ENCODE measurements at places on chromosomes 11 and 22.

DNA sequence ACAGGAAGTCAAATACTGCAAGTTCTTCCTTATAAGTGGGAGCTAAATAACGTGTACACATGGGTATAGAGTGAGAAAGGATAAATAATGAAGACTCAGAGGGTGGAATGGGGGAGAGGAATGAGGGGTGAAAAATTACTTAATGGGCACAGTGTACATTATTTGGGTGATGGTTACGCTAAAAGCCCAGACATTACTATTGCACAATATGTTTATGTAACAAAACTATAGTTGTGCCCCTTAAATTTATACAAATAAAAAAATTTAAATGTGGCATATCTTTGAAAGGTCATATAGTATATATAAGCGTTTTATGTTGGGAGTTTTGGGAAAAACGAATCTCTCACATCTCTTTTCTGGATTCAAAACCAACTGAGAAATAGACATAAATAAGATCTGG, 96.1 kb downstream of the KIF18A start:
- no peak for DNase-seq

DNA sequence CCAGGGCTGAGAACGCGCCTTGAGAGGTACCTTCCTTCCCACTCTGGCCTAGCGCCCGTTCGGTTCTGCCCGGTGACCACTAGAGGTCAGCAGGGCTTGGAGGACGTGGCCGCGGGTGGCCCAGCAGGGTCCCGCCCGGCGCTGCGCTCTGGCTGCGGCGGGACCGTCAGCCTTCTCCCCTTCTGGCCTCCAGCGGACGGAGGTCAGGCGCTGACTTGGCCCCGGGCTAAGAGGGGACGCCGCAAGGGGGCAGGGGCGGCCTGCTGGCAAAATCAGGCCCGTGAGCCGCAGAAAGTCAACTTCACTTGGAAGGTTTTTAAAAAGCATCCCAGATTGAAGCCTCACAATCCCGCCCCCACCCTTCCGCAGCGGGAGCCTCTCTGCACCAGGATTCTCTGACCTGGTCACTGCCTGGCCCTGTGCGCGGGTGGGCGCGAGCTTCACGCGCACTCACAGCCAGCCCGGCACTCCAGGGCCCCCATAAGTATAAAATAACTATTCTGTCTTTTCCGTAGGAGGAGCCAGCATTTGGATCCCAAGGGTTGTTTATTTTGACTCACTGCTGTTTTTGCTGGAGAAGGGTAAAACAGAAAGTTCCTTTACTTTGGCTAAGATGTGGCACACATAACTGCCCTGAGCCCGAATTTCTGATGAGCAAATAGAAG, 23.2 kb upstream of the ZBTB16 start:
- peak; percentile 74 for DNase-seq

- DNase-seq: no peak
Measured at GRCh38 chr11:79011357-79011756, 429.5 kb downstream of the TENM4 start.

DNA sequence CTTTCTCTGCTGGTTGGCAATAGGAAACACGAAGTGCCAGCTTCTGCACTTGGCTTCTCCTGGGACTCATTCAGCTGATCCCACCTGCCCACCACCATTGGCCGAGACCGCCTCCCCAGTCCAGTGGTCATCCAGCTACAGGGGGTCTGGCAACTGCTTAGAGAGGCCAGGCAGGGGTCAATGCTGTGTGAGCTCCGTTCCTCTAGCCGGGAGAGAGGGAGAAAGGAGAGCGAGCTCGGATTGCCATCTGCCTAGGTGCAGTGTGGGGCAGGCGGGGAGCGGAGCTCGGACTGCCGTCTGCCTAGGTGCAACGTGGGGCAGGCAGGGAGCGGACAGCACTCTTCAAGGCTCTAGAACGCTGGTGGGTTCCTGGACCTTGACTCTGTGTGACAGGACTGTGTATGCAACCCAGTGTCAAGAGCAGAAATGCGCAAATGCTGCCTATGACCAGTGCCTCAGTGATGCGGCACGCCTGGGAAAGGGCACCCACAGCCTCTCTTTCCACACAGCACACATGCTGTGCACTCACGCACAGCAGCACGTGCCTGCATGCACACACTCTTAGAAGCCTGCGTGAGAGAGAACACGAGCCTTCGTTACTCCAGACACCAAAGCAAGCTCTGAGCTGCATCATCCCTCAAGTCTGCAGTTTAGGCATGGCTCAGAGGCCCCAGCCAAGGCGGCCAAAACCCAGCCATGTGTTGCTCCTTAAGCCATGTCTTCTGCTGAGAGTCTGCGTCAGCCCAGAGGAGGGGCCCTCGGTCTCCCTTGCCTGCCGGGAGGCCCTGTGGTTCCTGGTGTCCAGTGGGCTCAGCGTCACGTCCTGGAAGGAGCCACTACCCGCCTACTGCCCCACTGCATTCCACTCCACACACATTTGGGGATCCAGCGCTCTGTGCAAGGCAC, 26.8 kb upstream of the JAM3 start:
- no peak for DNase-seq

DNA sequence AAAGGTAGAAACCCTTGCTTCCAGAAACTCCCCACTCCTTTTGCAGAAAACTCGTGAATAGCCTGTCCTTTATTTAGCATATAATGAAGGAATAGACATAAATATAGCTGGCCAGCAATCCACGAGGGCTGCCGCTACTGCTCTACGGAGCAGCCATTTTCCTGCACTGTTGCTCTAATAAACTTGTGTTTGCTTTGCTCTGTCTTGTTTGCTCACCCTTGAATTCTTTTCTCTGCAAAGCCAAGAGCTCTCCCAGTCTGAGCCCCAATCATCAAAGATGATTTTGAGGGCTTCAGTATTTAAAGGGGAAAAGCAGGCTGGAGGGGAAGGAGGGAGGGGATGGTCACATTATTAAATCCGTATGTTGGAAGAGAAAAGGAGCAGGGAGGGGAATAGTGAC, 16.6 kb upstream of the CHKA start:
- DNase-seq: no peak

- DNase-seq: no peak
Measured at GRCh38 chr11:72391638-72392423, 42.5 kb downstream of the CLPB start.

DNA sequence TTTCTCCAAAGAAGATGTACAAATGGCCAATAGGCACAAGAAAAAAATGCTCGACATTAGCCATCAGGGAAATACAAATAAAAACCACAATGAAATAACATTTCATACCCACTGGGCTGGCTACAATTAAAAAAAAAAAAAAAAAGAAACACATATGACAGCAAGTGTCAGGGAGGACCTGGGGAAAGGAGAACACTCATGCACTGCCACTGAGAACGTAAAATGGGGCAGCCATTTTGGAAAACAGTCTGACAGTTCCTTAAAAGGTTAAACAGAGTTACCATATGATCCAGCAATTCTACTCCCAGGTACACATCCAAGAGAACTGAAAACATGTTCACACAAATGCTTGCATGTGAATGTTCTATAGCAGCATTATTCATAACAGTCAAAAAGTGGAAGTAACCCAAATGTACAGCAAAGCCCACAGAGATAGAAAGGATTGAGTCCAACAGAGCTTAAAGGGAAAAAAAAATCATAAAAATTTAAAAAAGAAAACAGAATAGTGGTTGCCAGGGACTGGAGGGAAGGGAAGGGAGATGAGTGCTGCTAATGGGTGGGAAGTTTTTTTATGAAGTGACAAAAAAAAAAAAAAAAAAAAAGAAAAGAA, 48.4 kb upstream of the CYP2D6 start:
- no peak for DNase-seq

DNA sequence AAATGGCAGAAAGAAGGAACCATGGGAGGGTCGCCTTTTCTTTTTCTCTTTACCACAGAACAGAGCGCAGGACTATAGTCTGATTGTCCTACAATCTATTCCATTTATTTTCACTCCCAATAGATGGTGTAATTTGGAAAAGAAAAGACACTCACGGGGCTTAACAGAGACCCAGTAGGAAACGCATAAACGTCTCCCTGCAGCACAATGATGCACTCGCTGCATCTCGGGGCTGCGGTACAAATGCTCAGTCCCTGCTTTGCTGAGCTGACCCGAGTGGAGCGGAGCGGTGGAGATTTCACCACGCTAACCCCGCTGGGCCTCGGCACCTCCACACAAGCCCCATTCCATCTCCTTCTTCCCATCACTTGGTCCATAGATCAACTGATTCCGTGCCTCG, 1.5 kb downstream of the FEZ1 start:
- DNase-seq: no peak

DNA sequence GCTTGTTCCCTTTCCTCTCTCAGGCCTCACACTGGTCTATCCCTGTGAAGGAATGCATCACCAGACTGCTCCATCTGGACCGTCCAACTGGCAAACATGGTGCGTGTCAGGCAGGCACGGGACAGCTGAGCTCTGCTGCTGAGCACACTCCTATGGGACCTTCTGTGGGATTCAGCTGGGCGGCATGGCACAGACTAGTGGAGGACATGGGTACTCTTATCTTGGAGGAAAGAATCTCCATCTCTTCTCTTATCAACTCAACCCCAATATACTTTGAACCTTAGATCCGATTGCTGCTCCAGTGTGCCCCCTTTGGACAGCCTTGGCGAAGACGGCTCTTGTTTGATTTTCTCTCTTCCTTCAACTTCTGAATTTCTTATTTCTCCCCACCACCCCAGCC, 593.6 kb downstream of the ETS1 start:
- DNase-seq: no peak

DNA sequence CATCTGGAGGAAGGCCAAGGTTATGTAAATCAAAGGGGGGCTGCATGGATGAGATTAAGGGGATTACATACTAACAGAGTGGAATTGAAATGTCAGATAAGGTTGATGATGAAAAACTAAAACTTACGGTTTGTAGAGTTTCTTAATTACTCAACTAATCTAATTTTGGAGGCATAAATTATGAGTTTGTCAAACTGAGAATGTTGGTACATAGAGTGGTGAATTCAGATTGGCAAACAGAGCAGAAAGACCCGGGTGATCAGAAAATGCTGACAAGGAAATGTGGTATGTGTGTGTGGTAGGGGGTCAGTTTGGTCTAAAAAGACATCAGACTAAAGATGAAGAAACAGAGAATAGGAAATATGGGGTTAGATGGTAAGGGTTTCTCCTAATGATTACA, 11.0 kb downstream of the MS4A6E start:
- no peak for DNase-seq

GRCh38 chr11:63652671-63653070, 18.5 kb downstream of the ATL3 start:
- no peak for DNase-seq

GRCh38 chr11:127268932-127269331, 268.4 kb upstream of the KIRREL3 start:
- no peak for DNase-seq

- no peak for DNase-seq
Measured at GRCh38 chr11:124194293-124195188, 11.4 kb downstream of the OR10D3 start.

DNA sequence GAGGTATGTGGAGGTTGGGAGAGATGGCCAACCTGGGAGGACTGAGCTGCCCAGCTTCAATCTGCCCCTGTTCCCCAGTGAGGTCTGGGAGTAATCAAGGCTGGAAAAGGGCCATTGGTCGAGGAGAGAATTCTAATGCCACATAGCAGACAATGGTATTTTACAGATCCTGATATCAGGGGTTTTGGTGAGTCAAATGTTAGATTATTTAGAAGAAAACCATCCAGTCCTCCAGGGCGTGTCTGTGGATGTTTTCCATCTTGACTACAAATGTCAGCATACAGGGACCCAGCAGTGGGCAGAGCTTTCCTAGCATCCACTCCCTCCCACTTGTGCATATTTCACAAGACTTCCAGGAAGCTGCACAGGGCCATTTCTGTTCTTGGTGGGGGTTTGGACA, 107.9 kb downstream of the SCN3B start:
- no peak for DNase-seq

DNA sequence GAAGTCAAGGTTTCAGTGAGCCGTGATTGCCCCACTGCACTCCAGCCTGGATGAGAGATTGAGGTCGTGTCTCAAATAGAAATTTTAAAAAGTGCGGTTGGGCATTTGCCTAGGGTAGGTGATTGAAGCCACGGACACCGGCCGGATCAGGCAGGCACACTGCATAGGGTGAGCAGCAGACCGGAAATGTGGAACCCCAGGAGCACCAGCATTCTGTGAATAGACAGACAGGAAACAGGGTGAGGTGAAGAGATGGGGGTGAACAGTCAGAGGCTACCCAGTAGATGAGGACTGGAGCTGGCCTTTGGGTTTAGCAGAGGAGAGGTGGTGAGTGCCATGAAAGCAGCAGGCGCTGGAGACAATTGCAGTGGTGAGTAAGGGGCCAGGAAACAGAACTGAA, 43.5 kb downstream of the PPFIA1 start:
- DNase-seq: no peak

GRCh38 chr22:23395530-23396361, 184.3 kb downstream of the IGLL1 start:
- no peak for DNase-seq

GRCh38 chr11:35914816-35915215, 29.0 kb upstream of the LDLRAD3 start:
- DNase-seq: no peak

GRCh38 chr11:115222863-115223530, 281.2 kb downstream of the CADM1 start:
- DNase-seq: no peak

All from liver (tissue), 10 donors.